ENCODE measurements at places on chromosomes 2 and 18. TPM values are rescaled to one million over a fixed set of nuclear protein-coding genes. Genes with fewer than 3 reads are reported as not detected.

ALK gene
- total RNA-seq = 0.44 TPM

GRCh38 chr2:213958086-213958485 lies 452.8 kb upstream of the VWC2L start:
- DNase-seq = no peak

DNA sequence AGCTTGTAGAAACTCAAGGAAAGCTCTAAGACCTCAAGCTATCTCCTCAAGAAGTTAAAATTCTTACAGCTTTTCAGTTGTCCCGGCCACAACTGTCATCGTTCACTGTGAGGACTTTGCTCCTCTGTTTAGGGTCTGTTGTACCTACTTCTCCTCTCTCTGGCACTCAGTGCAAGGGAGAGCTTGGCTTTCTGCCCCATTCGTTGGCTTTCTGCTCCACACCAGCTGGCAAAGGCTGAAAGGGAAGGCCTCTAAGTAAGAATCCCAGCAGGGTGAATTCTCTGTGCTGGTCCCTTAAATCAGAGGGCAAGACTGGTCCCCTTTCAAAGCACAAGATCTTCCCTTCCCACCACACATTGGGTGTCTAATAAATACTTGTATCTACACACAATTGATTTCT lies 17.3 kb downstream of the ZBTB7C start:
- DNase-seq = no peak

DNA sequence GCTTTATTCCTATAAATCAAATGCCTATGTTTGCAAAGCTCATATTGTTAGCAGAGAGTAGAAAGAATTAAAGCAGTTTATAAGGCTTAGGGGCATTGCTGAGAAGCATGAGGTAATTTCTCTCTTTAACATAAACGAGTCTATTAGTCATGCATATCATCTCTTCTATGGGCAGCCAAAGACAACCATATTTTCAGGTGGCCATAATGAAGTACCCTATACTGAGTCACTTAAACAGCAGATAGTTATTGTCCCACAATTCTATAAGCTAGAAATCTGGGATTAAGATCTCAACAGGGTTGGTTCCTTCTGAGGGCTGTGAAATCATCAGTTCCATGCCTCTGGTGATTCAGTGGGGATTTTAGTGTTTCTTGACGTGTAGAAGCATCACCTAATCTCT lies 277.5 kb downstream of the NR4A2 start:
- no peak for DNase-seq

DNA sequence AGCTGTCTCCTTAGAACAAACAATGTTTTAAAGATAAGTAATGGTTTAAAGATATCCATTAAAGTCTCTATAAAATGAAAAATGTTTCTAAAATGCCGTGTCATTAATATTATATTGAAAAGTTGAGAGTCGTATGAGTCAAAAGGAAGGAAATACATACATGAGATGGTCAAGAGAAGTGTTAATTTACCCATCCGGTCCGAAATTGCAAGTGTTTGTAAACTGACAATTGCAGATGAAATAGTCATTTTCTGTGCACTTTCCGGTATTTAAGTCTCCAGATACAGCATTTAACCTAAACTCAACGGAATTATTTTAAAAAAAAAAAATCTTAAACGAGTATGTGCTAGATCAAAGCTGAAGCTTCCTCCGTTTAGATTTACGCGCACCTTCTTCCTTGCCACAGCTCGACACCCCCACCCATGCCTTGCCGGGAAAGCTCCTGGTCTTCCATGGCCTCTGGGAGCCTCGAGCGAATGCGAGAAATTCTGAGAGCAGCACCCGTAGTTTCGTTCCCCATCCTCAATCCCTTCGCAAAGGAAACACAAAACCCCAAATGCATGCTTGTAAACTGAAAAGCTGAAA lies 1.8 kb downstream of the DSC3 start:
- no peak for DNase-seq

DNA sequence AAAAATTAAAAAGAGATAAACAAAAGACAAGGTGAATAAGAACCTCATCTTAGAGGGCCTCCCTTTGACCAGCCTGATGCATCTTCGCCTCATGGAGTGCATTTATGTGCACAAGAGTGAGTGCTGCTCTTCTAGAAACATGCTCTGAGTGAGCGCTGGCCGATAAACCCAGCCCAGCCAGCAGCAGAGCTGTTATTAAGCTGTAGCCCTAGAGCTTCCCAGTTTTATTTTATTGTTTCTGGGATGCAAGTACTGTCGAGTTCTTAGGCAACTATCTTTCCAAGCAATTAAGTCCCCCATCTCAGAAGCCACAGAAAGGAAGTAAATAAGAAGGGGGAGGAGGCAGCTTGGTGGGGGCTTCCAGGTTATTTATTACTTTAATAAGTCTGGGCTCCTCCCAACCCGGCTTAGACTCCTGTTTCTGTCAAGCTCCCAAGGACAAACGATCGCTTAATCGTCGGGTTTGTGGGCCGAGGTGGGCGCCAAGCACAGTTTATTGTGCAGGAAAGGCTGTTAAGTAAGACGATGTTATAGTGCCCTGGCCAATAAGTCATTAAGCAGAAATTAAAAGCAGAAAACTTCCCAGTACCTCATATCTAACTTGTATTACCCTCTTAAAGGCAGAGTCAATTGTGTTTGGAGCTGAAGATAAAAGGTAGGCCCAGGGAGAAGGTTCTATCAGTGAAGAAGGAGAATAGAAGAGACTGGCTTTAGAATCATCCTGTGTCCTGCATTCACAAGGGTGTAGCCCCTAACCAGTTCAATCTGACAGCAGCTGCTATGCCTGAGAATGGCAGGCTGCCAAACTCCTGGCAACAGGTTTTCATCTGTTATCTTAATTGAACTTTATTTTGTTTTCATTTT lies 176.3 kb downstream of the PIK3C3 start:
- DNase-seq = no peak

Measured in omental fat pad (tissue), 4 donors.